IMR-90 (cell line): ENCODE measurements at places on chromosomes 11 and 22. TPM values are rescaled to one million over a fixed set of nuclear protein-coding genes. Genes with fewer than 3 reads are reported as not detected.

DNA sequence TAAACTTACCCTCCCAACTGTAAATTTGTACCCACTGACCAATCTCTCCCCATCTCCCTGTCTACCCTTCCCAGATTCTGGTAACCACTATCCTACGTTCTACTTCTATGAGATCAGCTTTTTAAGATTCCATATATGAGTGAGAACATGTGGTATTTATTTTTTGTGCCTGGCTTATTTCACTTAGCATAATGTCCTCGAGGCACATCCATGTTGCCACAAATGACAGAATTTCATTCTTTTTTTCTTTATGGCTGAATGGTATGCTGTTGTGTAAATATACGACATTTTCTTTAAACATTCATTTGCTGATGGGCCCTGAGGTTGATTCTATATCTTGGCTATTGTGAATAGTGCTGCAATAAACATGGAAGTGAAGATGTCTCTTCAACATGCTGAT, 74.7 kb upstream of the RRM1 start:
- DNase-seq, result peak; percentile 25

DNA sequence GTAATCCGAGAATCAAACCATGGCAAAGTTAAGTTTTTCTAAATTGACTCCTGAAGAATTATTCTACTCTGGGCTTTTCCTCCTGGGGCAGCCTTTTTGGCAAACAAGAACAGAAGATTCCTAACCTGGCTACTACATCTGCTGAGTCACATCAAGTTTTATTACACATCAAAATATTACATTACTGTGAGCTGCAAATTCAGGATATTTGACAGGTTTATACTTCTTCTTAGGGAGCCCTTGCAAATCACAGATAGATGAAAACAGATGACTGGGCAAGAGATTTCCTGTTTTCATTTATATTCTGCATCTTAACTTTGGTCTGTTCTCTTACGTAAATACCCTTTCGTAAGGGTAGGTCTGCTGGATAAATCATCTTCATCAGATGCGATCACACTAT, 23.6 kb downstream of the XRRA1 start:
- DNase-seq, result peak; percentile 41

- no peak for DNase-seq
Measured at GRCh38 chr11:59224351-59224928, 11.7 kb upstream of the MPEG1 start.

- DNase-seq, result no peak
Measured at GRCh38 chr22:23075525-23076216, 5.4 kb downstream of the GNAZ start.

- DNase-seq, result no peak
Measured at GRCh38 chr11:121374286-121374985, 77.7 kb upstream of the SORL1 start.

GRCh38 chr11:47532597-47533213, 20.2 kb downstream of the CELF1 start:
- DNase-seq, result peak; percentile 31

DNA sequence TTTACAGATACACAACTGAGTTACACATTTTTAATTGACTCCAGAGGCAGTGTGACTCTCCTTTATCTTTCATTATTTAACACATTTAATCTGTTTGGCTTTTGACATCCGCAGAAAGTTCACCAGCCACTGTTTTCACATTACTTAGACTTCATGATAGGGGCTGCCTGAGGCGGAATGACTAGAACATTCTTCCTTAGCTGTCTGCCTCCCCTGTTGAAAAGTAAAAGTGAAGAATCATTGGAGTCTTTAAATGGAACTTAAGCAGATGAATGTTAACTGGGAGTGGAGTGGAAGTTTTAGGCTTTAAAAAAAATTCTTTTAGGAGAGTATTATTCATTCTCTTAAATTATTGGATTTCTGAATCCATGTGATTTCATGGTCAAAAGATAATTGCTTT, 229.2 kb upstream of the MTNR1B start:
- DNase-seq, result no peak

GRCh38 chr22:21727768-21728167, 7.8 kb downstream of the YPEL1 start:
- DNase-seq, result no peak

DNA sequence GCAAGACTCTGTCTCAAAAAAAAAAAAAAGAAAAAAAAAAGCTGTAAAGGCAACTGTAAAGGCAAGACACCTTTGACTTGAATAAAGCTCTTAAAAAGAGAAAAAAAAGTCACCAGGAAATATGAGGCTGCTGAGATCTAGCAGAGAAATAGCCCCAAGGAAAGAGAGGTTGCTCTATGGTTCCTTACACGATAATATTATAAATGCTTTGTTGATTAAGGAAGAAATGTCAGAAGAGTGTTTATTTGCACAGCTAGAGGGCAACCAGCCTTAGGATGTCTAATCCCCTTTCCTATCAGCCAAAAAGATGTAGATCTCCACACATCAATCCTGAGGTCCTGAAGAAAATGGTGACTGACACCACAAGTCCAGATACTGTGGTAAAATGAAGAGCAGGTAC, 32.0 kb downstream of the RBFOX2 start:
- no peak for DNase-seq

- no peak for DNase-seq
Measured at GRCh38 chr11:94678901-94679300, 89.3 kb upstream of the AMOTL1 start.

DNA sequence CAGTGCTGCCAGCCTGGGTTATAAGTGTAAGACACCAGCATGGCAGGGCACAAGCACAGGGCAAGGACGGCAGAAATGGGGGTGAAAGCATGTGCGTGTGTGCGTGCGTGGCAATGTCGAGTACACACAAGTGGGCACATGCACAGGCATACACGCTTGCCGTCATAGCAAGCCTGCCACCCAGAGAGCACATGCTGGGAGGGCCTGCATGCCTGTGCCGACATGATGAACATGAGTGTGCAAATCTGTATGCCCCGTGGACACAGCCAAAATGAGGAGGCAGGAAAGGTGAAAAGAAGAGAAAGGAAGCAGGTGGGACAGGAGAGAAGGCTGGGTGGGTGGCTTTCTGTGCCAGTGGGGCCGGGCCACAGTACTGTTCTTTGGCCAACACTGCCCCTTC, 62.9 kb downstream of the NECTIN1 start:
- DNase-seq, result no peak

GRCh38 chr11:29985248-29985647, 31.6 kb downstream of the KCNA4 start:
- DNase-seq, result no peak

DNA sequence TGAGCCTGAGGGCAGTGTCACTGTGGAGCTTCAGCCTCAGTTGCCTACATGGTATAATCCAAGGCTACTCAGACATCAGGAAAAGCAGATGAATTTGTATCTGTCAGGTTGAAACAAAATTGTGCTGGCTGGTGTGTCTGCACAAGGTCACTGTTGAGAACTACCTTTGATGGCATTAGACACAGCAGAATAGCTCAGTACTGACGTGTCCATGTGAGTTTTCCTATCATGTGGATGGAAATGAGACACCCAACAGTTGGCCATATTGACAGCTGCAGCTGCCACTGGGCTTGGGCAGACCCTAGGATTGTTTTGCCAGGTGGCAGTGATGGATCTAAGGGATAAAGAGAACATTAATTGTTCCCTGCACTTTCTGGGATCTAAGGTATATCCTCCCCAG, 15.8 kb downstream of the CCDC134 start:
- no peak for DNase-seq

DNA sequence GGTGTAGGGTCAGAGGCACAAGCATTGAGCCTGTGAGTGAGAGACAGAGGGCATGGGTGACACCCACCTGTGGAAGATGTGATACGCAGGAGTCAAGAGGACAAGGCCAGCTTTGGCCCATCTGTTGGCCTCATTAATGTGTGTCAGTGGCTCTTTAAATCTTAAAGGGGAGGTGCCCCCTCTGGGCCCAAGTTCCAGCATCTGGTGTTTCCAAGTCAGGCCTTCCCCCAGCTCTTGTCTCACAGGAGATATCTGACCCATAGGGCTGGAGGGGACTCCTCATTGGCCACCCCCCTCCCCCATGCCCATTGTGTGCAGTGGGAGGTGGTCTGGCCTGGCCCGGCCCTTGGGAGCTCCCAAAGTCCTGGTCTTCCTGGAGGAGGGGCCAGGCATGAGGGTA, 8.9 kb downstream of the KCNK7 start:
- DNase-seq, result no peak

- no peak for DNase-seq
Measured at GRCh38 chr22:47275605-47276449, 513.4 kb downstream of the TBC1D22A start.

DNA sequence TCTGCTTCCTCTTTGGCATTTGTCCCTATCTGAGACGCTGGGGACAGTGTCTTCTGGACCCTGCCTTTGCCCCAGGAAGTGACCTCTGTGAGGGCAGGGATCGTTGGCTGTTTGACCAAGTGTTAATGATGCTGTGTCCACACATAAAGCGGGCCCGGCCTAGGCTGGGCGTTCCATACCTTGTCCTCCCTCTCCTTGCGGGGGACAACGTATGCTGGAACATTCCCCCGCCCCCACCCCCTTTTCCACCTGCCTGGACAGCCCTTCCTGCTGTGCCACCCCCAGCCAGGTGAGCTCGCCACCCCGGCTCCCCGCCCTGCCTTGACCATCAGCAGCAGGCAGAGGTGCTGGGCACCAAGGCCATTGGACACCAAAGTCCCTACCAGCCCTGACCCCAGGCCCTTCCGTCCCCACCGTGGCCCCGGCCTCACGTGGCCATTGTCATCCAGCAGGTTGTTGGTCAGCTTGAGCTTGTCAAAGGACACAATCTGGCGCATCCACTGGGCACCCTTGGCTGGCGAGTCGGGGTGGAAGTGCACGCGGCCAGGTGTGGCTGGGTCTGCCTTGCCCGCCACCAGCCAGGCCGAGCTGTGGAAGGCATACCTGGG, 4.1 kb upstream of the NUDT8 start:
- DNase-seq, result no peak

DNA sequence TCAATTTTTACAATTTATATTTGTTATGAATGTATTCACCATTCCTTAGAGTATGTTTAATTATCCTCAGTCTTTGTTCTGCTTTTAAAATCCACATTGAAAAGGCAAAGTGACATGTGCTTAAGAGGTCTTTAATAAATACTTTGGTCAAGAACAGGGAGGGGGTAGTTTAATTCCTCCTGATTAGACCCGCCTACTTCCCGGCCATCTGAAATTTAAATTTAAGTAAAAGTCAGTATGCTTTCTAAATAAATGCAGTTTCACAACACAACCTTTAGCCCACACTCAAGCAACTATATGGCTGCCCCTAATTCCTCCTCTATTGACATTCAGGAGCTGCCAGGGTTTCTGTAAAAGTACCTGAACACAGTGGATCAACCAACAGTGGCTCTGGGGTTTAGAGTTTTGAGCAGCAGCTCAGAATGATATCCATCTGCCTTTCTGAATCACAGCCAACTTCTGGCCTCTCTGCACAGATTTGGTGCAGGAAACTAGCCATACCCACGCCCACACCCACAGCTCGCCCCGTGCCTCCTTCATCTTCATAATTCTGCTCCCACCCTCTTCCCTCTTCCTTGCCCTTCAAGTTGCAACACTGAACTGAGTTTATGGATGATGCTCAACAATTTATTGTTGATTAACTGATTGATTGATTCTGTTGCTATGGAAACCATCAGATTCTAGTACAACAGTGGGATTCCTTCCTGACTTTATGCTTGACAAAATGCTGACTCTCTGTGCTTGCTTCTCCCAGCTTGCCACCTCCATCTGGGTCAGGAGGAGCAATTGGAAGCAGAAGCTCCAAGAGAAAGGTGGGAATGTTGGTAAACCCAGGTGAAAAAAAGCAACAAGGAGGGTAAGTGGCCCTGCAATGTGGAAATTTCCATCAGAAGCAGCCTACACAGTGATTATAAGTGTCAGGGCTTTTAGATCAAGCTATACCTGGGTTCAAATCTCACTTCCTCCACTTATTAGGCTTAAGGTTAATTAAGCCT, 70.8 kb downstream of the PANX1 start:
- DNase-seq, result peak; percentile 29

DNA sequence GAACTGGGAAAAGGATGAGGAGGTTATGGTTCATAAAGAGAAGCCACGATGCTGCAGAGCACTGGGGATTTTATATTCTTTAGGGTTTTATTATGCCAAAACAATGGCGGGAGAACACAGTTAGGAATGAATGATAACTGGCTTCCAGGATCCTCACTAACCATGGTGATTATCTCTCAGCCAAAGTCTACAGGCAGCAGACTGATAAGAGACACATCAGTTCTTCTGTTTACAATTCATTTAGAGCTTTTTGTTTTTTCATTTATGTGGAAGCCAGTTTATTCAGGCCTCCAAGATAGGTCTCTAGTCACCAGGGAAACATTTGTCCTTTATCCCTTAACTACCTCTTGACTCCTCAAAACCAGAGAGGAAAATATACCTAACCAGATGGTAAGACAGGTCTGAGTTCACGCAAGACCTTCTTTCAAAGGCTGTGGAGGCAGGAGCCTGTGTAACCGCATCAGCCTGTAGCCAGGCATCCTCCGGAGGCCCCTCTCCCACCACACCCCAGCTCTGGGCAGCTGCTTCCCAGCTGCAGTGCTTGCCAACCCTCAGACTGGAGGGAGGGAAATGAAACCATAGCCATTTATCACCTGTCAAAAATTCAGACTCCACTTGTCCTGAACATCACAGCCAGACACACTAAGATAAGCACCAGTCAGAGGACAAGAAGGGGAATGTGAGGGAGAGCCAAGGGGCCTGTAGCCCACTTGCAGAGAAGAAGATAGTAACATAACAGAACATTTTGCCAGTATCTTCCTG, 57.2 kb upstream of the FAM181B start:
- no peak for DNase-seq

DNA sequence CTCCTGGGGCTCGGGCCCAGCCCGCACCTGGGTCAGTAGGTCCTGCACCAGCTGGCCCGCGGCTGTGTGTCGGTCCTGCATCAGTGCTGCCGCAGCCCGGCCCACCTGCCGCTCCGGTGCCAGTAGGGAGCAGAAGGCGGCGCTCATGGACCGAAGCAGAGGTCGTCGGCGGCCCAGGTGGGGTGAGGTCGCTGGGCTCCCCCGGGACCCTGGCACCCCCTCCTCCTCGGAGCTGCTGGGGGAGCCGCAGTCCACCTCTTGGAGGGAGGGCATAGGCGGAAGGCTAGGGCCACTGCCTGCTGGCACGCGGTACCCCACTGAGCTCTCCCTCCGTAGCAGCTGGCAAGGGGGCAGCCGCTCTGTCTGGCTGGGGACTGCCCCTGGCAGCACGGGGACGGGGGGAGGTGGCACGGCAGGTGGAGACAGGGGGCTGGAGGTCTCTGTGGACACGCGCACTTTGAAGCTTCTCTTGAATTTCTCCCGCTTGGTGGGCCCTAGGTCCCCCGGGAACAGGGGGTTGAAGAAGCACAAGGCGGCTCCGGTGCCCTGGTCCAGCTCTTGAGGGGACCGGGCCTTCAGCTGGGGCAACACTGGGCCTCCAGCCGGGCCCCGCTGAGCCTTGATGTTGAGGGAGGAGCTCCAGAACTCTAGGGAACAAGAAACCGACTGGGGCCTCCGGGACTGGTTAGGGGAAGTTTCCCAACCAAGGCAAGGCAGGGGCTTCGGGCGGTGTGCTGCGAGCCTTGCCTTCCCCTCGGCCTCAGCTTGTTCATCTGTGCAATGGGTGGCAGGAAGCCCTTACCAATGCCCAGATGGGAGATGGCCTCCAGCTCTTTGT, 1.4 kb downstream of the RIN1 start:
- no peak for DNase-seq

WNT11 gene
- polyA plus RNA-seq, result 0.10 TPM in 1 of 2 replicates, not detected in the other

EXPH5 gene
- 0.04 and 0.05 TPM in 2 replicates for polyA plus RNA-seq

DRD4 gene
- not detected in 2 replicates for polyA plus RNA-seq

RIMBP3C gene
- polyA plus RNA-seq, result 0.05 and 0.10 TPM in 2 replicates

MS4A15 gene
- polyA plus RNA-seq, result not detected in 2 replicates

SOX6 gene
- 1.7 and 2.0 TPM in 2 replicates for polyA plus RNA-seq

OR5J2 gene
- polyA plus RNA-seq, result not detected in 2 replicates

OR2AG1 gene
- polyA plus RNA-seq, result not detected in 2 replicates

OR52N4 gene
- polyA plus RNA-seq, result not detected in 2 replicates

KRTAP5-1 gene
- not detected in 2 replicates for polyA plus RNA-seq

PANX1 gene
- 26.3 and 29.8 TPM in 2 replicates for polyA plus RNA-seq

SLC22A6 gene
- not detected in 2 replicates for polyA plus RNA-seq
